Muscle of arm (tissue), 14 donors: ENCODE measurements at places on chromosomes 3 and 15. TPM values are rescaled to one million over a fixed set of nuclear protein-coding genes. Genes with fewer than 3 reads are reported as not detected.
A peak's percentile ranks its signal among the peaks of the same experiment; 100 is the strongest.

Gene ATR
- 13.3 TPM for polyA plus RNA-seq

Gene GHSR
- polyA plus RNA-seq: not detected

Gene C2CD4A
- 0.07 TPM for polyA plus RNA-seq

Gene TIMP4
- 2.6 TPM for polyA plus RNA-seq

- DNase-seq: no peak
Measured at GRCh38 chr3:168025076-168025475, 70.6 kb downstream of the GOLIM4 start.

DNA sequence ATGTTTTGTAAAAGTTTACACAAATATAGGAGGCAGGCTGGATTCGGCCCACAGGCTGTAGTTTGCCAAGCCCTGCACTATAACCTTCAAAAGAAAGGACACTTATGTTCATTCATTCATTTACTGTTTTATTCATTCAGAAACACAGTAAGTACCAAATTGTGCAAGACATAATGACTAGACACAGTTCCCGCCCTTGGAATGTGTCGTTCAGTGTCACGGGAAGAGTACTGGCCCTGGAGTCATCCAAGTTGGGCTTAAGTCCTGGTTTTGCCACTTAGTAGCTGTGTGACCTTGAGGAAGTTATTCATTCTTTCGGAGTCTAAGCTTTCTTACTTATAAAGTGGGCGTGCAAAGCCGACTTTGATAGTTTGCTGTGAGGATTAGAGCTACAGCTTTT lies 22.0 kb downstream of the COLQ start:
- no peak for DNase-seq

GRCh38 chr3:64253689-64254088 lies 28.4 kb upstream of the PRICKLE2 start:
- DNase-seq: no peak

GRCh38 chr15:91219206-91219605 lies 119.1 kb downstream of the SV2B start:
- no peak for DNase-seq

DNA sequence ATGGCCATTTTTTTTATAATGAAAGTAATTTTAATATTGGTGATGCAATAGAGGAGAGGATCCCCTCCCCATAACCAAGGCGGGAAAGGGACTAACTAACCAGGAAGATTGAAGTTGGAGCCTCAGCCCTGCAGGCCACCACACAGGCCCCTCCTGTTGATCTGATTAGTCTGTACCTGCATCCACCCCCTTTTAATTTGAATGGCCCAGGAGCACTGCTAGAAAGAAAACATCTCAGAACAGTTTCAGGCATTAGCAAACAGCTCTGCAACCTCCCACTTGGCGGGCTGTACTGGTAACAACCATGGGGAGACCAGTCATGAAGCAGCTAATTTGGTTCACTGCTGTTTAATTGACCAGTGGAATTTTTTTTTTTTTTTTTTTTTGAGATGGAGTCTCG lies 10.3 kb downstream of the CAV3 start:
- no peak for DNase-seq

DNA sequence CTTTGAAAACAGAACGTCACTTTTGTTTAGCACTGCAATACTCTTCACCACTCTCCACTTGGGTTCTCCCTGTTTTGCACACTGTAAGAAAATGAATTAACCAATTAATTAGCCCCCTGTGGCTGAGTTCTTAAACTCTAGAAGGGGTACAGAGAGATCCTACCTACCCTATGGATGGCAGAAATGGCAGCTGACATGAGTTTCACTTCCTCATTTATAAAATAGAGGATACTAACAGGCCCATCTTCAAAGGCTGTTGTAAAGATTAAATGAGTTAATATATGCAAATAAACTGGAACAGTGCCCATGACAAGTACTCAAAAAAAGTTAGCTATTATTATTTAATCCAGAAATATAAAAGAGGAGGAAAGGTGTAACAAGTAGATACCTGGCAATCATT lies 36.9 kb downstream of the SUCLG2 start:
- no peak for DNase-seq

DNA sequence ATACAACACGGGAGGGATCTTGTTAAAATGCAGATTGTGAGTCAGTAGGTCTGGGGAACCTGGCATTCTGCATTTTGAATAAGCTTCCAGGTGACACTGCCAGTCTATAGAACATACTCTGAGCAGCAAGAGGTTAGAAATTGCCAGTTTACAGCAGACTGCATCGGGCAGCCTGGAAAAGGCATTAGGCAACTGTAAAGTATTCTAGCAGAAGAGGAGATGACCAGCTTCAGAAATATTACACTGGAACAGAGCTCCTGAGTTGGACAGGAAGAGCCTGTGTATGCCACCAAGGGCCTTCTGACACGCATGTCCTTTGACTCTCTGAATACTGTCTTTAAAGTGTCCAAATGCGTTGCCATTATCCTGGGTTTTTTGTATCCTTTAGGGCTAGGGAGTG lies 2.5 kb upstream of the ACAN start:
- DNase-seq: peak; percentile 38

- DNase-seq: no peak
Measured at GRCh38 chr3:126133606-126134005, 46.8 kb downstream of the ALDH1L1 start.

- no peak for DNase-seq
Measured at GRCh38 chr3:20054549-20054987, 14.3 kb downstream of the KAT2B start.

- DNase-seq: no peak
Measured at GRCh38 chr15:53586799-53587198, 172.7 kb downstream of the WDR72 start.
